Heart left ventricle (tissue), 16 donors: ENCODE measurements at places on chromosomes 3 and 15. TPM values are rescaled to one million over a fixed set of nuclear protein-coding genes. Genes with fewer than 3 reads are reported as not detected.

DNA sequence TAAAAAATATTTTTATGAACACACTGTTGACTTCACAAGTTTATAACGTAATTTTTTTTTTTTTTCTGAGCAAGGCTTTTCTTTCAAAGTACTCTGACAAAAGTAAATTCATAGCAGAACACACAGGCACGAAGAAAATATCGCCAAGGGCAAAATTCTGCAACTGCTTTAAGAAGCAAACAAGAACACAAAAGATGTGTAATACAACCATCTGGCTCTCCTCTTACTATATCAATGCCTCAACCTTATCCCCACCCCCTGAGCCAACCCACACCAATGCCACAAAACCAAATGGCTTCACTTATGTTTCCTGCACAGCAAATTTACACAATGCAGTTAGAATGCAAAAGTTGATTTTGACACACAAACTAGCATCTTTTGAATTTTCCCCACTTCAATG is 274.2 kb downstream of the FOXP1 start:
- no peaks in the 10 kb centered on the region for H3K27me3 ChIP-seq
- no peak for DNase-seq
- H3K4me3 ChIP-seq: no peak overlapping the region
- H3K36me3 ChIP-seq: no peaks in the 10 kb centered on the region
- peaks cover 19% of the 10 kb centered on the region for H3K4me1 ChIP-seq

DNA sequence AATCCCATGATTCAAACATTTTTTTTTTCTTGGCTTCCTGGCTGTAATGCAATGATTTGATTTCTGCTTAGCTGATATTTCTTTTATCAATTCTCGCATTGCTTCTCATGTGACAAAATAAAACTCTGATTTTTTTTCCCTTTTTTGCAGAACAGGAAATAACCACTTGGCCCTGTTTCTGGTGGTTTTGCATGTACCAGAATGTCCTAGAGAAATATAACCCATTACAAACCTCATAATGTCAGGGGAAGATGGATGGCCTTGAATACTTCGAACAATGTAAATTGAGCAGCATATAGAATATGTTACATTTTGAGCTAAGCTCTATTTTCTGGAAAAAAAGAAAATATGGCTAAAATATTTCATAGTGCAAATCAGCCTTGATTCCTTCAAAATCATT is 275.6 kb downstream of the RAP2B start:
- H3K27ac ChIP-seq: no peak overlapping the region
- H3K36me3 ChIP-seq: no peaks in the 10 kb centered on the region
- no peak overlapping the region for H3K4me3 ChIP-seq
- DNase-seq: no peak

GRCh38 chr15:40536501-40536900 is 28.3 kb downstream of the CCDC32 start:
- no peaks in the 10 kb centered on the region for H3K27me3 ChIP-seq
- no peaks in the 10 kb centered on the region for H3K4me1 ChIP-seq
- no peaks in the 10 kb centered on the region for H3K36me3 ChIP-seq
- no peak overlapping the region for H3K4me3 ChIP-seq

LEKR1 gene
- total RNA-seq: 1.8 TPM

SLC28A2 gene
- total RNA-seq: not detected
